Hypothalamus (tissue), 51 donors: ENCODE measurements at places on chromosomes 2 and 18.

DNA sequence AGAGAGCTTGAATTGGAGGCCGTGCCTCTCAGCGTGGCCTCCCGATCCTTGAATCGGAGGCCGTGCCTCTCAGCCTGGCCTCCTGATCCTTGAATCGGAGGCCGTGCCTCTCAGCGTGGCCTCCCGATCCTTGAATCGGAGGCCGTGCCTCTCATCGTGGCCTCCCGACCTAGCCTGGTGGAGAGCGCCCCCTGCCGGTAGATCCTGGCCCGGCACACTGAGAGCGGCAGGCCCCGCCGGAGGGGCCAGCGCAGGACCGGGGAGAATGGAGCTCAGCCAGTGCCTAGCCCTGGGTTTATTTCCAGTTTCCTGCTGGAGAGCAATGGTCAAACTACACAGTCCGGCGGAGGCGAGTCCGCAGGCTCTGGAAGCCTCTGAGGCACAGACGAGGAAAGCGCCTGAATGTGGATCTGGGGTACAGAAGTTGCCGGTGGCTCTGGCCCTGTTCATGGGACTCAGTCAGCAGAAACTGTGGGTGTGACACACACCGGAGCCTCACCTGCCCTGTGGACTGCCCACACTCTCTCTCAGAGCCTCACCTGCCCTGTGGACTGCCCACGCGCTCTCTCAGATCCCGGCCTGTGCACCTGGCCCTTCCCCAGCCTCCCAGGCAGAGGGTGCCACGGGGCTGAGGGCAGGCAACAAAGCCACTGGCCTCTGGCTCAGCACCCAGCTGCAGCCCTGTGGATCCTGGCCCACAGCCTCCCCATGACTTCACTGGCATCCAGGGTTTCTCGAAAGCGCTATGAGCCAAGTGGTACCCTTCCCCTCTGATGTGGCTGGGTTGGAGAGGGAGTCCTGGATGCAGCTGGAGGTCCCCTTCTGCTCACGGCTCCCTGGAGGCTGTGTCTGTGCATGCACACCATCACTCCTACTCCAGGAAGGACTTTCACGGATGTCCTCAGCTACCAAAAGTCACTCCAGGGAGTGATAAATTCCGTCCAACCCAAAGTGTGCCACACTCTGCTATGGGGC is 1.5 kb downstream of the IL36B start:
- no peak for DNase-seq

DNA sequence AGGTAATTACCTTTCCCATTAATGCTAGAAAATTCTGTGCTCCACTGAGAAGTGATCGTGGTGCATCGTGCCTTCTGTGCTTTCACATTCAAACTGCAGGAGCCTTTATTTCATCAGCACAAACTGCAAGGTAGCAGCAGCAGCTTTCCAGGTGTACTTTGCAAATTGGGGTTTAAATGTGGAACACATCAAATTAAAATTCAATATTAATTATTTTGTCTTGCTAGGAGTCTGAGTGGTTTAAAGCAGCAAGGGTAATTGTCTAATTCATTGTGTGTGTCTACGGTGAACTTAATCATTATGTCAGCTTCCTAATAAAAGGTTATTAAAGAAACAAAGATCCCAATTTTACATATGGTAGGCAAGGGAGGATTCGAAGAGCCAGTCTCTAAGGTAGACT is 180.8 kb upstream of the ATP5MC3 start:
- DNase-seq, result no peak

GRCh38 chr2:45009303-45009927 is at the start of gene SIX2:
TSS of gene SIX2 (minus strand) at chr2:45009452. CDS start at chr2:45009110, 342 bp downstream.
- no peak for DNase-seq

GRCh38 chr2:26359886-26360473 is 13.4 kb upstream of the ADGRF3 start:
- DNase-seq, result no peak

DNA sequence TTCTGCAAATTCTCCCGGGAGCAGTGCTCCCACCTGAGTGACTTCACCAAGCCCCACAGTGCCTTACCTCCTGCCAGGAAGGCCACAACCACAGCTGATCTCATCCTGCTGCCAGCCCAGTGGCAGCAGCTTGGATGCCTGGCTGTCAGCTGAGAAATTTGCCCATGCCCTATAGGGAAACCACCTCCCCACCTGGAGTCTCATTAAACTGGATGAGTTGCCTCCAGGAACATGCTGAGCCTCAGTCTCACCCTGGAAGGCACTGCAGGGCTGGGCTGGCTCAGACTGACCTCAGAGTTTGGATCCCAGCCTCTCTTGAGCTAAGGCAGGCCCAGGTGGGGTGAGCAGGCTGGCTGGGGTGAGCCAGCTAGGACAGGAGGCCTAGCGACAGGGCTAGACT is 23.3 kb downstream of the REEP1 start:
- no peak for DNase-seq

DNA sequence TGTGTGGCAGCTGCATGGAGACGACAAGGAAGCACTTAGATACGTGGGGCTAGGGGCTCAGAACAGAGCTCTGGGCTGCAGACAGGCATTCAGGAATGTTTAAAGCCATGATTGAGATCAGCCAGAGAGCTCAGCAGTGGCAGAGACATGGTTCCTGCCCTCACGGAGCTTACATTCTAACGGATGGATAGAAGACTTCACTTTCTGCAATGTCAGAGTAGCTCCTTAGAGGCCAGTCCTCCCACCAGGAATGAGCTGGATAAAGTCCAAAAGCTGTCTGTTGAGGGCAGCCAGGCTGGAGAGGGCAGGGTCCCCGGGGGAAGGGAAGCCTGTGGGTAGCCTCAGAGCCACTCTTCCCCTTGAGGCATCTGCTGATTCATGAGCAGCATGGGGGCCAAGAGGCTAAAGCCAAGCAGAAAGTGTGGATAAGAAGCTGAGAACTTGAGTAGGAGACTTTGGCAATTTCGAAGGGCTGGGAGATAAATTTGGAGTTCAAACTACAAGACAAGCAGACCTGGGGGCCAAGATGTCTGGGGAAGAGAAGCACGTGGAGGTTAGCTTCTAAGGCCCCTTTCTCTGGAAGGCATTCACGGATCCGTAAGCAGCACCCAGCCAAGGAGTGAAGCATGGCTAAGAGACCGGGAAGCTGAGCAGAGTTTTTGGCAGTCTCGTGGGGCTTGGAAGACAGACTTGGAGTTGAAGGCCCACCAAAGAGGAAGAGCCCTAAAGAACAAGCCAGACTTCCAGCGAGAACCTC is 9.7 kb upstream of the CIB4 start:
- no peak for DNase-seq

GRCh38 chr2:109304731-109305470 is 175.9 kb downstream of the SH3RF3 start:
- DNase-seq, result no peak

GRCh38 chr18:38843291-38843690 is 1277.7 kb upstream of the CELF4 start:
- DNase-seq, result no peak

GRCh38 chr18:77087393-77088141 is 45.0 kb downstream of the MBP start:
- no peak for DNase-seq

DNA sequence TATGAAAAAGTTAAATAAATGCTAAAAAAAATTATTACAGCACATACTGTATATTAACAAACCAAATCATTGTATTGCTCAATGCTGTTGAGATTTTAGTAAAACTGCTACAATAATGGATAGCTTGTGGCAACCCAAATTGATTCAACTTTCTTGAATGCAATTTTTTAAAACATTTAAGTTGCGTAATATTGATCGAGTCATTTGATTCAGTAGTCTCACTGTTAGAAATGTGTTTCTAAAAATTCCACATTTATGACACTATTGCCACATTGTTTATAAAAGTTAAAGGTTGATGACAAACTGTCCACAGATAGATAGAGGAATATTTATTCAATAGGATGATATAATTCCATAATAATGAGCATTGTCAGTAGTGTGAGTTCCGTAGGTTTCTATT is 640.7 kb upstream of the CRIM1 start:
- DNase-seq, result no peak

DNA sequence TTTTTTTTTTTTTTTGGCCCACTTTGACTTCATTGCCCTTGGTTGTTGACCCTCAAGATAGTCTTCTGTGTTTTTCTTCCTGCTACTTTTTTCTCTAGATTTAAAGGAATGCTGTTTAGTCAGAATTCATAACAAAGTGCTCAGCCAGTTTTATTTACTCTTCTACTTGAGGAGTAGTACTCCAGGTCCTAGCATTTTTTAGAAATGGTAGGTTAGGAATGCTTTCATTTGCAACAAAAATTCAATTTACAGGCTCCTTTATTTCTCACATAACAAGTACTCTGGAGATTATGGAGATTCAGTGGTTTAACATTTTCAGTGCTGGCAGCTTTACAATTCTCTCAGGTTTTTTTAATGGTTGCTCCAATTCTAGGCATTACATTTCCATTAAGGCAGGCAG is 58.2 kb downstream of the KIAA1328 start:
- DNase-seq, result no peak

- DNase-seq, result no peak
These were observed 1662.1 kb upstream of the NXPH2 start for GRCh38 chr2:140442319-140442718.

DNA sequence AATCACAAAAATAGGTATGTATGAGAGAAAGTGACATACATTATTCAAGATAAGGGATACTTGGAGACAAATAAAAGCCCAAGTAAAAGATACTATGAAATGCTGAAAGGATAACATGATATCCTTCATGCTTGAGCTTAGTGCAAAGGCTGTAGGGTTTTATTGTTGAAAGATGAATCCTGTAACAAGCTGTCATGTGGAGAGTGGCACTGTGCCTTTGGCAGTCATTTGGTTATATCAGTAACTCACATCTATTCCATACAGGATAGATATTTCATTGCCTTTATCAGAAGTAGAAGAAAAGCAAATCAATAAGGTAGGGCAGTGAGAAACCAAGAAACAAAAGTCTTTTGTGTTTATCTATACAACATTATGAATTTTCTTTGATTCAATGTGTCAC is 211.0 kb downstream of the ZNF385B start:
- DNase-seq, result no peak

DNA sequence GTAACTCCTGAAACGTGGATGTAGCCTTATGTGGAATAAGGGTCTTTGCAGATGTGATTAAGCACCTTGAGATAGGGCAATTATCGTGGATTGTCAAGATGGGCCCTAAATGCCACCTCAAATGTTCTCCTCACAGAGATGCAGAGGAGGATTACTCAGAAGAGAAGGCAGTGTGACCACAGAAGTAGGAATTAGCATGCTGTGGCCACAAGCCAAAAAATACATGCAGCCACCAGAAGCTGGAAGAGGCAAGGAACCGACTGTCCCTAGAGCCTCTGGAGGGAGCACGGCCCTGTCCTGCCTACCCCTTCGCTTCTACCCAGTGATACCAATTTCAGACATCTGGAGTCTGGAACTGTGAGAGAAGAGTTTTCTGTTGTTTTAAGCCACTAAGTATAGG is 47.3 kb upstream of the MGAT5 start:
- no peak for DNase-seq

- peak; percentile 17 for DNase-seq
These were observed 47.7 kb upstream of the PLA2R1 start for GRCh38 chr2:160109939-160110673.

- no peak for DNase-seq
These were observed 5.6 kb downstream of the DTYMK start for GRCh38 chr2:241680827-241681599.

DNA sequence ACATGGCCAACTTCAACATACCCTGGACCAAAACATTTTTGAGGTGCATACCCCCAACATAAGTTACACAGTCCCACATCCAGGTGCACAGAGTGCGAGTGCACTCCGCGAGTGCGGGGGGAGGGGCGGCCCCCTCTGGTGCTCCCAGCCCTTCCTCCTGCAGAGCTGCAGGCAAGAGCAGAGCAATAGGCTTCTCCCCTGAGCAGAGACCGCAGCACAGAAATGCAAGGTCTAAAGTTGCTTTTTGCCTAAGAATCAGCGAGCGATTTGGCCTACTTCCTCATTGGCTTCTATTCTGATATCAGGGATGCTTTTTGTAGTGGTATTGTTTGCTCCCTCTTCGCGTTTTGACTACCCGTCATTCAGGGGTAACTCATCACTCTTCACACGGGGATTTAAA is 40.6 kb downstream of the BOLA3 start:
- no peak for DNase-seq
